Activated gamma-delta T cell treated with Interleukin-2 at 50 U/mL for 16 hours (primary cell): ENCODE measurements at places on chromosomes 3 and 15.

DNA sequence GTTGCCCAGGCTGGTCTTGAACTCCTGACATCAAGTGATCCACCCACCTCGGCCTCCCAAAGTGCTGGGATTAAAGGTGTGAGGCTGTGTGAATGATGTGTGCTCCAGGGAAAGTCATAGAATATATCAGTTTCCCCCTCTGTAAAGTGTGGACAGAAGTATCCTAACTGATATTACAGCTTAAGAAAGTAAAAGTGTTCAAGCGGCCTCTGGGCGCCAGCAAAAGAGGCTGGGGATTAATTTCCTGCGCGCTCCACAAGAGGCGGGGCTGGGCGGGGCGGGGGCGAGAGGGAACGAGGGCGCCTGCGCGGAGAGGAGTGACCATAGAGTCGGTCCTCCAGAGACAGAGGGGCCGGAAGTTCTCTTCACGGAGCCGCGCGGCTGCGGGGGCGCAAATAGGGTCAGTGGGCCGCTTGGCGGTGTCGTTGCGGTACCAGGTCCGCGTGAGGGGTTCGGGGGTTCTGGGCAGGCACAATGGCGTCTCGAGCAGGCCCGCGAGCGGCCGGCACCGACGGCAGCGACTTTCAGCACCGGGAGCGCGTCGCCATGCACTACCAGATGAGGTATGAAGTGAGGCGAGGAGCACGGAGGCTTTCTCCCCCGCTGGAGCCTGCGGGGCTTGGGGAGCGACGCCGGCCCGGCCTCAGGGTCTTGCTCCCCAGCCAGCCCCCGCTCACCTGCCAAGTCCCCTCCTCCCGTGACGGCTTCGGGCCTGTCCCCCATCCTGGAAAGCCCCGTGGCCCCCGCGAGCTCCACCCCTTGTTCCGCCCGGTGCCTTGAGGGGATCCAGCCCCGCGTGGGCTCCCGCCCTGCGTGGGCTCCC is at the start of gene JAGN1:
TSS of gene JAGN1 (plus strand) at position 362 of the 823 bp plus-strand sequence. CDS start at position 475, 113 bp downstream.
- peak; percentile 88 for DNase-seq

DNA sequence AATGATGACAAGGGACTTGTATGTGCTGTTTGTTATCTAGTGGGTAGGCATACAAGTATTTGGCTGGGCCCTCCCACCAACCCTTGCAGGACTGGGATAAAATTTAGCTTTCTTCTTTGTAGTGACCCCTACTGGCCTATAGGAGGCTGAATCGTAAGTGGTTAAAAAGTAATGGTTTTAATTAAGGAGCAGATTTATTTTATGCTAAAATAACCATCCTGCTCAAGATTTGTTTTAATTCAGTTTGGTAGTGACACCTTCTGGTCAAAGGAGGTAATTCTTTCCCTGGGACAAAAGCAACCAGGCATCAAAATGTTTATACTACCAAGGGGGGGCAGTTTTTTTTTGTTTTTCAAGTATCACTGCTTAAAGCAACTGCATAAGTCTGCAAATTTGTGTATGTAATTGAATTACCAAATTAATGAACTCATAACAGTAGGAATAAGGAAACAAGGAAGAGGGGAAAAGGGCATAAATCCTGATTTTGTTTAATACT is 70.7 kb downstream of the TOP2B start:
- no peak for DNase-seq

- DNase-seq = no peak
These were observed 217.7 kb downstream of the MEIS2 start for GRCh38 chr15:36882487-36883131.

- DNase-seq = no peak
These were observed 743.7 kb upstream of the NECTIN3 start for GRCh38 chr3:110327870-110328269.

- DNase-seq = no peak
These were observed 6.1 kb upstream of the EIF2B5 start for GRCh38 chr3:184129012-184129411.

- no peak for DNase-seq
These were observed 154.2 kb downstream of the IMPG2 start for GRCh38 chr3:101166150-101166549.

DNA sequence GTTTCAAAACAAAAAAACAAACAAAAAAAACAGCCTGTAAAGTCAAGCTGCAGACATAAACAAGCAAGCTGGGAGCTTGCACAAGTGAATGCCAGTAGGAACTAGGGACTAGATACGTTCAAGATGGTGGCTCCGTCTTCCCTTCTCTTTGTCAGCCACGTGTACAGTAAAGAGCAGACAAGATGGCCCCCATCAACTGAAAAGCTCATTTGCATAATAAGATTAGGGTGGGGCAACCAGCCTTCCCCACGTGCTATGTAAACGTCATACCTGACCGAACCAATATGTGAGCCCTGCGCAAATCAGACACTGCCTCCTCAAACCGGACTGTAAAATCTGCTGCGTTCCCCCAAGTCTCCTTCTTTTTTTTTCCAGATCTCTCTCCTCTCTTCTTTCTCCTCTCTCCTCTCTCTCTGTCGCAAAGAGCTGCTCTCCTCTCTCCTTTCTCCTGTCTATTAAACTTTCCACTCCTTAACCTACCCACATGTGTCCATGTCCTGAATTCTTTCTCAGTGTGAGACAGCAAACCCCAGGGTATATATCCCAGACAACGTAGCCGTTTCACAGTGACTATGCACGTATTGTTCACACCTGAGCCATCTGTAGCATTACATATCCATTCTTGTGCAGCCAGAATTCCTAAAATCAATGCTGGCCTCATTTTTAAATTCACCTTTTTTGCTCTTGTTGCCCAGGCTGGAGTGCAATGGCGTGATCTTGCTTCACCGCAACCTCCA is 31.2 kb upstream of the FXR1 start:
- no peak for DNase-seq

DNA sequence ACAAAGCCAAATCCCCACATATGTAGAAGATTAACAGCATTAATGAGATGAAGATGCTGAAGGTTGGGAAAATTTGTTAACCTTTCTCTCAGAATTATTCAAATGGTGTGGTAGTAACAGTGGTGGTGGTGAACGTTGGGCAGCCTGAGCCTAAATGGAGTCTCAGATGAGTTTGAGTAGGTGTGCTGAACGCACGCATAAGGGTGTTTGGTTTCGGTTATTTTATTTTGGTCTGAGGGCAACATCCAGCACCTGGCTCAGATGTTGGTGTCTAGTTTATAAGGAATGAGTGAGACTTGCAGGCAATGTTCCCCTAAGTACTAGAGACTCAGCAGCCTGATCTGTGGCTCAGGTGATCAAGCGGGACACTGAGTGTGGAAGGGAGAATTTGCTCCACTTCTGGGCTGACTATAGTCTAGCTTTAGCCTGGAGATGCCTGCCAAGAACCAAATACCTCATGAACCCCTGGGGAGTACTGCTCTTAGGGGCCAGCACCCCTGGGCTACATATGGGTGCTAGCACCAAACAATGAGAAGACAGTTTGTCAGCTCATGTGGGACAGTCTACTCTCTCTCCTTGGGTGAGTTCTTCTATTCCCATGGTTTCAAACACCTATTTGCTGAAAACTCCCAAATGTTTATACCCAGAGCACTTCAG is 39.5 kb upstream of the ATP2C1 start:
- no peak for DNase-seq

- no peak for DNase-seq
These were observed 32.7 kb upstream of the PLSCR5 start for GRCh38 chr3:146637871-146638270.

GRCh38 chr3:143562789-143563188 is 285.5 kb downstream of the SLC9A9 start:
- no peak for DNase-seq

DNA sequence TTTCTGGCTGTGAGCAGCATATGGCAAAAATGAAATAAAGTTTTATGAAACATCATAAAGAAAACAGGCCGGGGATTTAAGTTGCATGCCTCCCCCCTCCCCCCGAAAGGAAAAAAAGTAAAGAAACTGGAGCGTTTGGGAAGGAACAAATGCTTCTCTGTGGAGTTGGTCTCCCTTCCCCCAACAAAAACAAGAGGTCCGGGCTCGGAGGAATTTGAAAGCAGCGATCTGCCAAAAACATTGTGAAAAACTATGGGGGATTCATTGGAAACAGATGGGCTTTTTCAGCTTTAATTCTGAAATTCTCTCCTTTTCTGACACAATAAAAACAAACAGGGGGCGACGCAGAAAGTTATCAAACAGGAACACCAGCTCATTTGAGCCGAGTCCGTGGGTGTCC is 17.0 kb downstream of the RGMA start:
- DNase-seq = no peak

DNA sequence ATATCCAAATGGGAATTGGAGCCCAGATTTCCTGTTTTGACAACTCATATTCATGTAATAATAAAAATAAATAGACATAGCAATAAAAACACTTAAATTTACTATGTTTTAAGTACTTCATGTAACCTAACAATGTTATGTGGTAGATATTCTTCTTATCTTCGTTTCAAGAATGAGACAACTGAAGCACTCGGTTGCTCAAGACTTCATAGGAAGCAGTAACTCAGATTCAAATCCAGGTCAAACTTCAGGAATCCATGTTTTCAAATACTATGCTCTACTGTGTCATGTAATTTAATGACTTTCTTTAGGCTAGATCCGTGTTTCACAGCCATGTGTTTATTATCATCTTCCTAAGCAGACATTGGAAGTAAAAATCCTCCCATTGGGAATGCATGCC is 492.2 kb downstream of the CNTN3 start:
- DNase-seq = no peak

- no peak for DNase-seq
These were observed 10.8 kb downstream of the CMTM8 start for GRCh38 chr3:32249184-32249782.

DNA sequence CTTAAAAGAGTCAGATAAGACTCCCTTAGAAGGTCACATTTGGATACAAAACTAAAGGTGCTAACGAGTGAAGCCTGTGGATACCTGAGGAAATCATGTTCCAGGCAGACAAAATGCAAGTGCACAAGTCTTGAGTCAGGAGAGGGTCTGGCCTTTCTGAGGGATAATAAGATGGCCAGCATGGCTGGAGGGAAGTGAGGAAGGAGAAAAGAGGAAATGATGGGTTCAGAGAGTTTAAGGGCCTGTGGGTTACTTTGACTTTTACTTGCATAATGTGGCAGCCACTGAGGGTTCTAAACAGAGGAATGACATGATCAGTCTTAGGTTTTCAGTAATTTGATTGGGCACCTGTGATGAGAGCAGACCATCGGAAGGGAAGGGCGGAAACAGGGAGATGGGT is 3.5 kb upstream of the ROPN1B start:
- DNase-seq = no peak

DNA sequence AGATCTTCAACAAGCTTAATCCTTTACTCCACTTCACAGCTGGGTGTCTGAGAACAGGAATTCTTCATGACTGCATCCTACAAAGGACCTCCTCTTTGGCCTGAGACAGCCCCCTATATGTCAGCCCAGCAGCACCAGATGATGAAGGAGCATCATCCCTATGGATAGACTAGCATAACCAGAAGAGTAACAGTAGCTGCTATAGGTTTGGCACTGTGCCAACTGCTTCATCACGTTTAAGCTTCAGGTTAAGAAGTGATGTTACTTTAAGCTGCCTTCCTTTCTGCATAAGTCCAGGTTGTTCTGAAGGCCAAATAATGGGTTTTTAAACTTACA is 50.6 kb downstream of the CMSS1 start:
- DNase-seq = no peak

DNA sequence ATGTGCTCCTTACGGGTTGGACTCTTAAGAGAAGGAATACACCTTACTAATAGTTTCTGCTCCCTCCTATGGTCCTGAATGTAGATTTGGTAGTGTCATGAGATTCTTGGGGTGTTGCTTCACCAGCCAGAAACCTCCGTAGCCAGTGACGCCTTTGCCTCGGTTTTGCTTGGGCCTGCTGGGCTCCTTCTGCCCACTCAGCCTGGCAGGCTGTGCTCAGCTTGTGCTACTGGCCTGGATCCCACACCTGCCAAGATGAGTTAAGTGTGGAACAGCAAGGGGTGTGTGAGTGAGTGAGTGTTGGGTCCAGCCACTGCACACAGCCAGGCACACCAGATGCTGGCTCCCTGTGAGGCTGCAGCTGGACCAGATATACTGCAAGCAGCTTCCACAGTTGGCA is 560.1 kb downstream of the NLGN1 start:
- DNase-seq = no peak

DNA sequence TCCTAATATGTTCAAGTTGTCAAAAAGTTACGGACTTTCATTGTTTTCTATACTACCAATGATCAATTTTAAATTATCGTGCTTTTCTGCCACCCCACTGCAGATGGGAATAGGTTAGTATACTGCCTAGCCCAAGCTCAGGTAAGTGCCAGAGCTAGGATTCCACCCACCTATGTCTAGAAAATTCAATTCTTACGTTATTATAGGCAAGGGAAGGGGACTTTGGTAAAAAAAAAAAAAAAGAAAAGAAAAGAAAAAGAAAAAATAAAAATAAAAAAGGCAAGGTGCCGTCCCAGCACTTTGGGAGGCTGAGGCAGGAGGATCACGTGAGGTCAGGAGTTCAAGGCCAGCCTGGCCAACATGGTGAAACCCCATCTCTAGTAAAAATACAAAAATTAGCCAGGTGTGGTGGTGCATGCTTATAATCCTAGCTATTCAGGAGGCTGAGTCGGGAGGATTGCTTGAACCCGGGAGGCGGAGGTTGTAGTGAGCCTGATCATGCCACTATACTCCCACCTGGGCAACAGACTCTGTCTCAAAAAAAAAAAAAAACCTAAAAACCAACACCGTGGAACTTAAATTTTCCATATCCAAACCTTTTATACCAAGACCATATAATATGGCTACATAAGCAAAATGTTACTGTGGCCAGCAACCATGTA is 1.3 kb downstream of the RPL22L1 start:
- no peak for DNase-seq

- DNase-seq = no peak
These were observed 111.0 kb upstream of the TRPM1 start for GRCh38 chr15:31212326-31213080.

DNA sequence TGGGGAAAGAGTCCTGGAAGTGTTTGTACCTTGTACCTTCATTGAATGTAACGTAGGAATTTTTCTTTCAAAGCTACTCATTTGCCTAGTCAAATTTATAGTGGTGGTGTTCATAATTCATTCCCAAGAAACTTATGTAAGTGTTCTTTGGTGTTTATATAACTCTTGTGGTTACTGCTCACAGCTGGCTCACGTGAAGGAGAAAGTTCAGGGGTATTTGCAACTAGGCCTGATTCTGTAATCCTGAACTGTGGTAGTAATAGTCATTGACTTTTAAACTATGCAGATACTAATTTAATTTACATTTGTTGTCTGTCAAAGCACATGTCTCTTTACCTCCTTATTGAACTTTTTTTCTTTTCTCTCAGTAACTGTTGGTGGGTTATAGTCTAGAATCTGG is 50.5 kb upstream of the TEX264 start:
- DNase-seq = no peak

- DNase-seq = no peak
These were observed 70.4 kb downstream of the KLF13 start for GRCh38 chr15:31396881-31397560.

GRCh38 chr3:81760215-81760614 is 1.2 kb downstream of the GBE1 start:
- DNase-seq = no peak

- DNase-seq = no peak
These were observed 448.6 kb upstream of the GOLIM4 start for GRCh38 chr3:168544097-168544957.

DNA sequence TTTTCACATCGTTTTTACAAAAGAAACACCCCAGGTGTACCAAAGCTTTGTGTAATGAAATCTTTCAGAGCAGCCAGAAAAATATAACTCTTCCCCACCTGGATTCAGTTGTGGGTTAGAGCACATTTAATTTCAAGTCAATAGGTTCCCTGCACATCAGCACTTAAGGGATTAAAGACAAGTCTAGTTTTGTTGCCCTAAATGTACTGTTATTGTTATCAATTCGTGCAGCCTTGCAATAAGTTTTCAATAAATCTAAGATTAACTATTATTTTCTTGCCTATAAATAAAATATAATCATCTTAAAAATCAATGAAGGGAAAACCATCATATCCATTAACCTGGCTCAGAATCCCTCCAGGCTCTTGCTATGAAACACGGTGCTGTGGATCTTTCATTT is 172.5 kb upstream of the CDIN1 start:
- no peak for DNase-seq
